ENCODE measurements at places on chromosomes 3 and 15. TPM values are rescaled to one million over a fixed set of nuclear protein-coding genes. Genes with fewer than 3 reads are reported as not detected.
A peak's percentile ranks its signal among the peaks of the same experiment; 100 is the strongest.

EAF2 gene
- total RNA-seq = 3.5 TPM

CELF6 gene
- 1.5 TPM for total RNA-seq

GPR62 gene
- 0.15 TPM for total RNA-seq

GOLGA6D gene
- total RNA-seq = not detected

SNTN gene
- not detected for total RNA-seq

XCR1 gene
- not detected for total RNA-seq

DNA sequence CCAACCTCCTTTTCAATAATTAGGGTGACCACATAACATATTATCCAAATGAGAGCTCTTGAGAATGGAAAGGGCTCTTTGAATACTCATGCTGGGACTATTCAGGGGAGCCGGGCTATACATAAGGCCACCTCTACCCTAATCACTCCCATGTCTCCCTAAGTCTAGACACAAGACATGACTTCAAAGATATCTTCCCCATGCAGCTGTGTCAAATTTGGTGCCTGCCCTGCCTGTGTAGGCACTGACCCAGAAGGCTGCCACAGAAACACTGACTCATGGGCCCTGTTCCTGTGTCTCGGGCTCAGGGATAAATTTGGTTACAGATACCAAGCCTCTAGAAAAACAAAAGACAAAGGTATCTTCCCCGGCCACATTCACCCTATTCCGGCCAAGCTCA, 70.3 kb downstream of the MYLK start:
- no peak for DNase-seq

- DNase-seq = no peak
Observed at GRCh38 chr15:100730655-100731266, 128.4 kb downstream of the ASB7 start.

GRCh38 chr15:75578173-75578947, 755 bp downstream of the PTPN9 start:
- peak; percentile 65 for DNase-seq

DNA sequence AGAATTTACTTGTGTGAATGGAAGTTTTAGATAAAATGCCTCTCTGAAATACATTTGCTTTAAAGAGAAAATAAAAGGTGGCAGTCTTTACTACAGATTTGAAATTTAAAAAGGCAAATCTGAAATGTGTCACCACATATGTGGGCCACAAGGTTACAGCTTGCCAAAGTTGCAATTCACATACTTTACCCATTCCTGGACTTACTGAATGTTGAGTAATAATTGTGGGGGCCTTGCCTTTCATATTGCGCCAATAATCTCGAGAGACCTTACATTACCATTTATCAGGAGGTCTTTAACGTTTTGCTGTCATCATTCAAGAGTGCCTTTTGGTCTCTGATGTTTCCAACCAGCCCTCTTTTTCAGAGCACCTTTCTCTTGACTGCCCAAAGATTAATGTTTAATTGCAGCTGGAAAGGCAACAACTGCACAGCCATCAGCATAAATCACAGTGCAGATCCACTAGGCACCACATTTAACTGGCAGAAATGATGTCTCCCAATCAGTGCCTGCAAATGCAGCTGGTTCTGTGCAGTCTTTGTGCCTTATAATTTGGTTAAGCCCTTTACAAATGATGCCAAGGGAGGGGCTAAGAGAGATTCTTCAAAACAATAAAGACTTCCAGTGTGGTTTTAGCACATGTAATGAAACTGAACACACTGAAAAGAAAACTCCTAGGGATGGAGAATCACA, 206.8 kb downstream of the MAGI1 start:
- no peak for DNase-seq

DNA sequence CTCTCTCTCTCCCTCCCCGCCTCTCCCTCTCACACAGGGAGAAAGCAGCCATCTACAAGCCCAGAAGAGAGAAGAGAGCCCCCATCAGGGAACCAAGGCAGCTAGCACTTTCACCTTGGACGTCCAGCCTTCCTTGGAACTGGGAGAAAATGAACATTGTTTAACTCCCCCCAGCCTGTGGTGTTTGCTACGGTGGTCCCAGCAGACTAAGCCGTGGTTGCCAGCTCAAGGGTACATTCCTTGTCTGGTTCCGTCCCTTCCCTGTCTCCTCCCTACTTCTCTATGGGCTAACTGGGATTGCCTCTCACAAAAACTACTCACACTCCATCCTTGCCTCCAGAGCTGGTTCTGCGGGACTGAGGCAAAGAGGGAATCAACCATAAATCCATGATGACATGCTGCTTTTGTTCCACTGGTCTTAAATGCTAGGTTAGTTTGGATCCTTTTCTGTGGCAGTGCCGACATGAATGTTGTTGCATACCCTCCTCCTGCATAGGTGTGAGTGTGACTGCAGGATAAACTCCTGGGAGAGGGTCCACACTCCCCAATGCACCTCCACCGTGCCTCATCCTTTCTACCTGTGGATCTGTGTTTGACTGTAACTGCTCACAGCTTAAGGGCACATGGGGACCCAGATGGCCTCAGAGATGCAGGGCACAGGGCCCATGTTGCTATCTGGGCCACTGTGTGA, 12.0 kb downstream of the C3orf22 start:
- no peak for DNase-seq

GRCh38 chr15:101308604-101309435, 13.8 kb upstream of the SNRPA1 start:
- DNase-seq = no peak

- no peak for DNase-seq
Observed at GRCh38 chr3:71462586-71462985, 120.9 kb downstream of the FOXP1 start.

DNA sequence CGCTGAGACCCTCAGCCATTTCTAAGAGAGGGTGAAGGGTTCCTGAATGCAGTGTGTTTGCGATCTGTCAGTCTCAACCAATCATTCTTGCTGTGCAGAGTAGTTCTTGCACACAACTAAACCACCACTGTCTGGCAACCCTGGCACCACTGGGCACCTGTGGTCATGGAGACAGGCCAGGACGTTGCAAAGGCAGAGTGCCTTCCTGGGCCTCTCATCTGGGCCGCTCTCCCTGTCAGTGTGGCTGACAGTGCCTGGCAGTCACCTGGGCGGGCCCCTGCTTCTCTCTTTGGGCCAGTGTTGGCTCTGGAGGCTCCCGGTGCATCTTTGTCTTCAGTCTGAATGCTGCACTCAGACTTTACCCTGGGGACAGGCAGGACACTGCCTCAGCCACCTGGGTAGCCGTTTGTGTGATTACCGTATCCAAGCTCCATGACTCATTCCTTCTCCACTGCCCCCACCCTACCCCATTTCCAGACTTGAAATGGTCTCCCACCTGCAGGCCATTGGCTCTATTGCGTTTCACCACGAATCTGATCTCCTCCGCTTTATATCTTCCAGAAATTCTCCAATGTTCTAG, 104.6 kb upstream of the KLF13 start:
- no peak for DNase-seq

DNA sequence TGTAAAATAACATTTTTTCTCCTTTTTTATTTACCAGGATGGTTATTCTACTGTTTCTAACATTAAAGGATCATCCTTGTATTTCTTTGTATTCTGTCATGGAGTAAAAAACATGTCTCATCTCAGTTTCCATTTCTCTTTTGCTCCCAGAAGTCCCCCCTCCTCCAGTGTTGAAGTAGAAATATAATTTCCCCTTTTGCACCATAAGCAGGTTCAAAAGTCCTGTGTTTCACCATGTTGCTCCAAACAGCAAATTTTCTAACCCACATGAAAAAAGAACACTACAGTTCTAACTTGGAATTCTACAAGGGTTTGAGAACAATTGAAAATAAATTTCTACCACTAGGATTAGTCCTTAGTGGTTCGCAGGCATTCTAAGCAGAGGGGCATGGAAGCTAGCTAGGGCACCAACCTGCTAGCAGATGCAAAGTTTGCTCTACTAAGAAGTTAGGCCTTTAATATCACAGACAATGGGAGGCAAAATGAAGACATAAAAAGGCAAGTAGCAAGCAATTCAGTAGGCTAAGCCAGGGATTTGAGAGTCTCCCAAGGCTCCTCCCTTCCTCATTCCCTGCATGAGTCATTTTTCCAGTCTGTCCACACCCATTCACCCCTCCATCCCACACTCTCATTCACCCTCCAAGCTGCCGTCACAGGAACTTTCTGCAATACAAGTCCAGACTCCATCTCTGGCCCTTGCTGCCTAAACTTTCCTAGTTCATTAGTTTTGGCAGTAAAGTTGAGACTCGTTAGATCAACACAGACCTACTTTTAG, 2.3 kb upstream of the MBNL1 start:
- DNase-seq = peak; percentile 47

- DNase-seq = no peak
Observed at GRCh38 chr3:4856136-4856535, 123.1 kb upstream of the BHLHE40 start.

GRCh38 chr15:26848498-26848897, 18.4 kb upstream of the GABRA5 start:
- no peak for DNase-seq

DNA sequence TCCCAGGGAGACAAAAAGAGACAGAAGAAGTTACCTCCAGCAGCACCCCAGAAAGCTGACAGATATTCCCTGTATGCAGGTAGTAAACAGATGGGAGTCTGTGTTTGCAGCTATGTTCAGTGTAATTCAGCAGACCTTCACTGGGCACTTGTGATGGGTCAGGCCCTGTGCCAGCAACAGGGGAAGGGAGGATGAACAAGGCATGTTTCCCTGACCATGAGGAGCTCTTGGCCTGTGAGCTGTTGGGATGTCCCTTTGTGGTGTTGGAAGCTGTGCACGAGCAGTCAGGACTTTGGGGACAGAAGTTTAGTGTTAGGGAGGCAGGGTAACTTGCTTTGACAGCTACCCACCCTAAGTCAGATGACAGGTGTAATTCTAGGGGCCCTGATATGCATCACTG, 106.0 kb upstream of the TRIM42 start:
- peak; percentile 69 for DNase-seq

- DNase-seq = no peak
Observed at GRCh38 chr15:41809121-41809520, 18.8 kb upstream of the JMJD7 start.

DNA sequence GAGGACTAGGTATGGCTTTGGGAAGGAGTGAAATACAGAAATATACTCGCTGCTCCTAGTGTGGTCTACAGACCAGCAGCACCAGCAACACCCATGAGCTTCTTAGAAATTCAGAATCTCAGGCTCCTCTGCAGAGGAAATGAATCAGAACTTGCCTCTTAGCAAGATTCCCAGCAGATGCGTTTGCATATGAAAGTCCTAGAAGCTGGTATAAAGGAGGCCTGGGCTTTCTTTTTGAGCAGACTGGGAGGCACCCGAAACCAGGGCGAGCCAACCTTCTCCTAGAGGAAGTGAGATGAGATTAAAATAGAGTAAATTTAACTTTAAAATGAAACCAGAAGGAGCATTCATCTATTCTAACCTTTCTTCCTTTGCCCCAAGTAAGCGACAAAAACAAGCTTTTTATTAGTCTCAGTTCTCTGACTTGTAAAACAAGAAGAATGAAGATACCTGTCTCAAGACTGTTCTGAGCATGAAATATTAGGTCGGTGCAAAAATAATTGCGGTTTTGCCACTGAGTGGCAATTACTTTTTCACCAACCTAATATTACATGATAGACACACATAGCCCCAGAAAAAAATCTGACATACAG, 140.0 kb downstream of the PDZRN3 start:
- no peak for DNase-seq

GRCh38 chr3:97187771-97188170, 373.4 kb downstream of the EPHA6 start:
- DNase-seq = no peak

DNA sequence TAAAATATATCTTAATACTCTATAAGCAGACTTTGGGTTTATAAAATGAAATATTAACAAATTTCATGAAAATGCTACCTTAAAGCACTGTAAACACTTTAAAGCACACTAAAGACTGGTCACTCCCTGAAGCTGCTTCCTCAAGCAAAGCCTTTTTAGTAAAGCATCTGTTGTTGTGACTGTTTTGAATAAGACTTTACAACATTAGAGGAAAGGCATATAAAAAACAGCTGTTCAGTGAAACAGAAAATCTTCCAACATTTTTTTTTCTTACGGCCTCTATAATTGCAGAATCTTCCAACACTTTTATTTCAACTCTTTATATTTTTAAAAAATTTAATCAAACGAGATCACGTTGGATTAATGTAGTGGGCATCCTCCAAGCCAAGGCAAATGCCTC, 48.1 kb downstream of the GRK7 start:
- no peak for DNase-seq

GRCh38 chr15:58520936-58521292, 89.1 kb downstream of the LIPC start:
- DNase-seq = no peak

DNA sequence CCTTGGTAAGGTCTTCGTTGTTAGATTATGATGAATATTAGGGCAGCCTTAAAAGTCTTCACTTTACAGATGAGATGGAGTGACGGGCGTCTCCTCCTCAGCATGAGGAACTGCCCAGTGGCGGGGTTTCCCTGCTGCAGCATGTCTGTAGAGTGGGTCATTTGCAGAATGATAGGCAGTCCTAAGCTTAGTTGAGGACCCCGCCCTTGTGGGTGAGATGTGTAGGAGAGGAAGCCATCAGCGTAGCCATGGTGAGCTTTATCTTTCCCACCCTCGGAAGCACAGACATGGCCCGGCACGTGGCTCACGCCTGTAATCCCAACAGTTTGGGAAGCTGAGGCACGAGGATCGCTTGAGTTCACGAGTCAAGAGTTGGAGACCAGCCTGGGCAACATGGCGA, 877 bp downstream of the NIT2 start:
- peak; percentile 30 for DNase-seq

- no peak for DNase-seq
Observed at GRCh38 chr15:87648278-87648677, 608.3 kb downstream of the NTRK3 start.

GRCh38 chr3:31696815-31697548, 164.3 kb downstream of the STT3B start:
- DNase-seq = no peak

DNA sequence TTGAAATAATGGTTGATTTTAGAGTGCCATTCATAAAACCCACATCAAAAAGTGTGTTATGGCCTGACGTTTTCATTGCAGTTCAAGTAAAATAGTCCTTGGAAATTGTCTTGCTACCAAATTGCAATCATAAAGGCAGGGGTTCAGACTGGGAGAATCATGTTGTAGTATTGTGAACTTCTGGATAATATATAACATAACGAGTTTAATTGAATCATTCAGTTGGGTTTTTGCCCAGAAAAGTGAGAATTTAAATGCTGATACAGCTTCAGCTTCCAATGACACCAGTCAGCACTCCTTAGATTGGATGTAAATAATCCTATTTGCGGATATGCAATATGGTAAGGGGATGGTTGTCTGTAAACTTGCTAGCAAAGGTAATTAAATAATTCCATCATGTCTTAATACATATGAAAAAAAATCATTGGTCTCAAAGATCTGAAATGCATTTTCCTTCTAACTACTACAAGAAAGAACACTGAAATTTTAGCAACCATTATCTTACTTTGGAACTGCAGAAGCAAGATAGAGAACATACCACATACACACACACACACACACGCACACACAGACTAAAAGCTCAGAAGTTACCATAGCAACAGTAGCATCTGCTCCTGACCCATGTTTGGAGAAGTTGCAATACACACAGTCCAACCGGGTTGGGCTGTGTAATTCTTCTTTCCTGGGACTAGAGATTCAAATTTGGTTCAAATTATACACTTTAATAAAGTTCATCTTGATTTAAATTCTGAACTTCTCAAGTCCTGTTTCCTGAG, 686.2 kb upstream of the NR2F2 start:
- DNase-seq = no peak

All from left ventricle myocardium superior (tissue), 1 donor.